B cell (primary cell): ENCODE measurements at places on chromosomes 3 and 15.

- no peaks in the 10 kb centered on the region for H3K27me3 ChIP-seq
- H3K36me3 ChIP-seq = no peaks in the 10 kb centered on the region
- peaks cover 4% of the 10 kb centered on the region for H3K4me1 ChIP-seq
Measured at GRCh38 chr15:38814891-38815290, 250.3 kb upstream of the RASGRP1 start.

GRCh38 chr3:134466331-134466730 is 19.5 kb downstream of the ANAPC13 start:
- H3K27me3 ChIP-seq = no peaks in the 10 kb centered on the region
- no peaks in the 10 kb centered on the region for H3K36me3 ChIP-seq
- no peak overlapping the region for H3K4me3 ChIP-seq
- no peaks in the 10 kb centered on the region for H3K4me1 ChIP-seq
- H3K27ac ChIP-seq = no peak overlapping the region

GRCh38 chr3:129311054-129311902 is 32.6 kb downstream of the HMCES start:
- no peak for DNase-seq
- H3K27ac ChIP-seq = no peak overlapping the region
- H3K4me3 ChIP-seq = no peak overlapping the region
- no peaks in the 10 kb centered on the region for H3K36me3 ChIP-seq
- peaks cover 11% of the 10 kb centered on the region for H3K4me1 ChIP-seq

- no peak overlapping the region for H3K27ac ChIP-seq
- no peaks in the 10 kb centered on the region for H3K27me3 ChIP-seq
- no peak overlapping the region for H3K4me3 ChIP-seq
- DNase-seq = no peak
- no peaks in the 10 kb centered on the region for H3K4me1 ChIP-seq
Measured at GRCh38 chr15:44340410-44340809, 51.9 kb downstream of the GOLM2 start.

DNA sequence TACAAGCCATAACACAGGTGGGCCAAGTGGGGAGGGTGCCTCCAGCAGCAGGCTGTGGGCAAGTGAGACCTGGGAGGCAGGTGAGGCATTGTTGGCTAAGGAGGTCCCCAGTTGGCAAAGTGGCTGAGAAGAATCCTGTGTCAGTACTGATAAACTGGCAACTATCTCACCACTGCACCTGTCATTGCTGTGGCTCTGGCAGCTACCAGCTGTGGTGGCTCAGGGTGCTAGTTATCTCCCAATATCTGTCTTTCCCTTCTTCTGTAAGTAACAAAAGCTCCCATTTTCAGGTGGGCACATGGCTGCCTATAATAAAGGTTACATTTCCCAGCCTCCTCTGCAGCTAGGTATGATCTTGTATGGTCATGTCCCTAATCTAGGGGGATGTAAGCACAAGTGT is 80.6 kb upstream of the RNF7 start:
- no peak overlapping the region for H3K27ac ChIP-seq
- H3K36me3 ChIP-seq = no peaks in the 10 kb centered on the region
- H3K4me1 ChIP-seq = peaks cover 9% of the 10 kb centered on the region
- no peak for DNase-seq

DNA sequence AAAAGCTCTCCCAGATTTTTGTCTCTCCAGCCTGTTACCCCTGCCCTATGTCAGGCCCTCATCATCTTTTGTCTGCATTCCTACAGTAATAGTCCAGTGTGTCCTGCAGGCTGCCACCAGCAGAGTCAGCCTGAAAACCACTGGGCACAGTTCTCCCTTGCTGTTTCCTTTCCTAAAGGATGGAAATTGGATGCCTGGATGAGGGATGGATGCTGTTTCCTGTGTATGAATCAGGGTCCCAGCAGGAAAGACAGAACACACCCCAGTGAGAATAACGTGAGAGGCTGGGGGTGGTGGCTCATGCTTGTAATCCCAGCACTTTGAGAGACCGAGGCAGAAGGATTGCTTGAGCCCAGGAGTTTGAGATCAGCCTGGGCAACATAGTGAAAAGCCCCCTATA is 3.3 kb upstream of the SNX33 start:
- no peaks in the 10 kb centered on the region for H3K27me3 ChIP-seq
- H3K27ac ChIP-seq = no peak overlapping the region
- DNase-seq = no peak
- H3K36me3 ChIP-seq = no peaks in the 10 kb centered on the region
- H3K4me3 ChIP-seq = no peak overlapping the region
- peaks cover 26% of the 10 kb centered on the region for H3K4me1 ChIP-seq

DNA sequence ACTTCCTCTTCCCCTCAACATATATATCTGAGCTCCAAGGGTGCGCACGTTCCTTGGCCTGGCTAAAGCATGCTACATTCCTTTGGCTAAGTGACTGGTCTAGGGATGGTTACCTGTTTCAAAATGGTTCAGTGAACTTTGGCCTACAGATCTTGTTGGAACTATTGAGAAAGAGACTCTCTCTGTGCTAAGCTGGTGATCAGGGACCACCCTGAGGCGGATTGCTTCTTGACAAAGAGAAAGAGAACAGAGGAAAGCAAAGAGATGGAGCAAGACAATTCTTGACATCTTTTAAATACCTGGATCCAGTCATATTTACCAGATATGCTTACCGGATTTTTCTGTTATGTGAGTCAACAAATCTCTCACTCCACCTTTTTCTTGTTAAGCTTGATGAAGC is 123.1 kb downstream of the CHST2 start:
- H3K27ac ChIP-seq = no peak overlapping the region
- no peaks in the 10 kb centered on the region for H3K36me3 ChIP-seq
- no peaks in the 10 kb centered on the region for H3K4me1 ChIP-seq
- H3K4me3 ChIP-seq = no peak overlapping the region
- no peak for DNase-seq
- no peaks in the 10 kb centered on the region for H3K27me3 ChIP-seq

GRCh38 chr3:137987723-137988122 is 22.2 kb upstream of the CLDN18 start:
- DNase-seq = no peak
- H3K27me3 ChIP-seq = no peaks in the 10 kb centered on the region
- no peak overlapping the region for H3K4me3 ChIP-seq

DNA sequence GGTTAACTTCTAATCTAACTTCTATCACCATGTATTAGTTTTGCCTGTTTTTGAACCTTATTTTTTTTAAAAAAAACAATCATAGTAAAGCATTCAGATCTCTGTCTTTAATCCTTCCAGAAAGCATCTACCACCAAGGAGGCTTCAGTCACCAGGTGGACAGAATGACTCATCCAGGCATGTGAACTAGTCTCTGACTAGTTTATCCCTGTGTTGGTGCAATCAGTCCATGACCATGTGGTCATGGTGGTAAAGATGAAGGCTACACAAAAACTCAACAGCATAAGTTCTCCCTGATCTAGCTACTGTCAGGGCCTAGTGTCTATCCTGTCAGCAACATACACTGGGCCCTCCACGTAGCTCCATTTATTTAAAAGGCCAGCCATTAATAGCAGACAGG is 750.6 kb downstream of the AGBL1 start:
- no peak overlapping the region for H3K27ac ChIP-seq
- DNase-seq = no peak
- no peaks in the 10 kb centered on the region for H3K36me3 ChIP-seq
- H3K4me3 ChIP-seq = no peak overlapping the region

- peaks cover 3% of the 10 kb centered on the region for H3K4me1 ChIP-seq
- no peaks in the 10 kb centered on the region for H3K27me3 ChIP-seq
- no peak overlapping the region for H3K27ac ChIP-seq
- no peaks in the 10 kb centered on the region for H3K36me3 ChIP-seq
- DNase-seq = no peak
Measured at GRCh38 chr3:186209810-186210752, 101.2 kb upstream of the ETV5 start.

DNA sequence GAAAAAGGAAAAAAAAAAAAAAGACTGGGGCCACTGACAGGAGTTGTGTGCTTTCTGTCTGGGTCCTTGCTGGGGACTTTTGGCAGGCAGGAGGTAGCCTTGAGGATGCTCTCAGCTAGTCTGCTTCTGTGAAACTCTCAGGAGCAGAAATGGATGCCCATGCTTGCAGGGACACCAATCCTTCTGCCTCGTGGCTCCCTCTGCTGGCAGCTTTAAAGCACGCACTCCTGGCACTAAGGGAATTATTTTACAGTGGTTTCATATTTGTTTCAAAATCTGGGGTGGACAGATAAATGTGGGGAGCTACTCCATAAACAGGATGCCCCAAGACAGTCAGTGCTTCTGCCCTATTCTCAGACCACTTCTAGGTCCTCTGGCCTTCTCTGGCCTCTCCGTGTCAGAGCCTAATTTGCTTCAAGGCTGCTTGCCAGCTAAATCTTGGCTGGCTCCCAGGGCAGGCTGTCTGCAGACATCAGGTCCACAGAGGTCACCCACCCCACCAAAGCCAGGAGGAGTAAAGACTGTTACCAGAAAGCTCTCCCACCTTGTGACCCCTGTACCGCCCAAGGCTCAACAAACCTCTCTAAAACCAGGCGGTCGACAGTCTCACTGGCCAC is 17.1 kb downstream of the TRAIP start:
- DNase-seq = peak; percentile 89
- no peaks in the 10 kb centered on the region for H3K36me3 ChIP-seq
- H3K27me3 ChIP-seq = no peaks in the 10 kb centered on the region
- no peak overlapping the region for H3K27ac ChIP-seq
- no peaks in the 10 kb centered on the region for H3K4me1 ChIP-seq

- no peak overlapping the region for H3K4me3 ChIP-seq
- peaks cover 4% of the 10 kb centered on the region for H3K4me1 ChIP-seq
- H3K36me3 ChIP-seq = no peaks in the 10 kb centered on the region
- H3K27me3 ChIP-seq = no peaks in the 10 kb centered on the region
Measured at GRCh38 chr3:16174976-16175901, 759 bp downstream of the GALNT15 start.

GRCh38 chr3:179416681-179417080 is 34.6 kb downstream of the GNB4 start:
- no peaks in the 10 kb centered on the region for H3K27me3 ChIP-seq
- no peak for DNase-seq
- H3K4me3 ChIP-seq = no peak overlapping the region

GRCh38 chr3:16406166-16406565 is 107.3 kb downstream of the RFTN1 start:
- H3K4me3 ChIP-seq = no peak overlapping the region
- no peak overlapping the region for H3K27ac ChIP-seq
- no peak for DNase-seq
- no peaks in the 10 kb centered on the region for H3K36me3 ChIP-seq
- peaks cover 4% of the 10 kb centered on the region for H3K4me1 ChIP-seq

DNA sequence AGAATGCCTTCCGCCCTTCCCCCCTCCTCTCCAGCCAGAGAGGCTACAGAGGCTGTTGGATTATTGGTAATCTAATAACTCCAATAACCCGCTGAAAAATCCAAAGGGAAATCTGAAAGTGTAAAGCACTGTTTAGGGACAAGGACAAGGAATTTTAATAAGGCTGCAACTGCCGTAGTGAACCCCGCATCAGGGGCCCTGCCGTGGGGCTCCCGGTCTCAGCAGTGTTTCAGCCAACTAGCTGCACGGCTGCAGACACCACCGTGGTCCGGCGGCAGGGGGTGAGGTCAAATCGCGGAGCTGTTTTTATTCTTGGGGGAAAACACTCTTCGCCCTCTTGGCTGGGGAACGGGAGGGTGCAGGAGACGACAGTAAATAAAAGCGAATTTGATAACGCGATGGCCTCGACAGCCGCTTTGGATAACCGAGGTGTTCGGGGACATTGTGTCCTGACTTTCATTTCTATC is 6.1 kb downstream of the BCL6 start:
- H3K4me1 ChIP-seq = peaks cover 61% of the 10 kb centered on the region
- no peaks in the 10 kb centered on the region for H3K36me3 ChIP-seq
- peak overlapping the region; percentile 81 for H3K4me3 ChIP-seq
- no peak for DNase-seq

DNA sequence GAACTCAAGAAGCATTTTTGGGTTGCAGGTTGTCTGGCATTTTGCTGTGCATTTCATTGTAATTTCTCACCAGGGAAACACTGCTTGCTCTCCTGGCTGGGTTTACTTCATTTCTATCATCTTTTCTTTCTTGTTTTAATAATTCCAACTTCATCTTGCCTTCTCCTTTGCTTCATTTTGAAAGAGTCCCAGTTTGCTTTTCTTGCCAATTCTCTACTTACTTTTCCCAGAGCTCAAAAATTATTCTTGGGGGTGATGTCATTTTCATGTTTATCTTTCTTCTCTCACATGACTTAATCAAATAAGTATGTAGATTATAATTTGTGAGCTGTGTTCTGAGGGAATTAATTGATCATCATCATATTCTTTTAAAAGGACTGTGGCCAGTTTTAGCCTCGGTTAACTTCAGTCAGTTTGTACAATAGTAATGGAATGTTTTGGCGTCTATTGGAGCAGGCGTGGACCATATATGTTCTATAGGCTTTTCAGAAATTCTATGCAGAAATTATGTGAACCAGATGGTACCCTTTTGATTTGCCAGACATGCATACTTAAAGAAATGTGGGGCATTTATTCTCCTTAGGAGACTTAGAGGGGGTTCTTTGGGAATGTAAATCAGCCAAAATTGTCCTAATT is 30.1 kb downstream of the SH3GL3 start:
- DNase-seq = no peak
- no peak overlapping the region for H3K27ac ChIP-seq
- no peaks in the 10 kb centered on the region for H3K4me1 ChIP-seq

DNA sequence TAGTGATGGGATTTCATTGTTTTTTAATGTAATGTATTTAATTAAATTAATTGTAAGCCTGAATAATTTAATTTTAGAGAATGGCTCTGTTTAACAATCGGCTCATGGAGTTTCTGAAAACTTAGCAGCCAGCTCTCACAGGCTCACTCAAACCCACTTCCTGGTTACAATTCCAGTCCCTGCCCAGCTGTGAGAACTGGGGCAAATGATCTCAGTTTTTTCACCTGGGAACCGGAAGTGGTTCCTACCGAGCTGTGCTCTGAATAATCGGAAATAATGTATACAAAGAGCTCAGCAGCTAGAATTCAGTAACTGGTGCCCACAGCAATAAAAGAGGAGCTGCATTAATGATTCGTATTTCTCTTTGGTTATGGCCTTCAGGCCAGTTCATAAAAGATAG is 244.3 kb upstream of the MCTP2 start:
- H3K4me3 ChIP-seq = no peak overlapping the region
- H3K27ac ChIP-seq = no peak overlapping the region
- H3K4me1 ChIP-seq = no peaks in the 10 kb centered on the region
- DNase-seq = no peak

DNA sequence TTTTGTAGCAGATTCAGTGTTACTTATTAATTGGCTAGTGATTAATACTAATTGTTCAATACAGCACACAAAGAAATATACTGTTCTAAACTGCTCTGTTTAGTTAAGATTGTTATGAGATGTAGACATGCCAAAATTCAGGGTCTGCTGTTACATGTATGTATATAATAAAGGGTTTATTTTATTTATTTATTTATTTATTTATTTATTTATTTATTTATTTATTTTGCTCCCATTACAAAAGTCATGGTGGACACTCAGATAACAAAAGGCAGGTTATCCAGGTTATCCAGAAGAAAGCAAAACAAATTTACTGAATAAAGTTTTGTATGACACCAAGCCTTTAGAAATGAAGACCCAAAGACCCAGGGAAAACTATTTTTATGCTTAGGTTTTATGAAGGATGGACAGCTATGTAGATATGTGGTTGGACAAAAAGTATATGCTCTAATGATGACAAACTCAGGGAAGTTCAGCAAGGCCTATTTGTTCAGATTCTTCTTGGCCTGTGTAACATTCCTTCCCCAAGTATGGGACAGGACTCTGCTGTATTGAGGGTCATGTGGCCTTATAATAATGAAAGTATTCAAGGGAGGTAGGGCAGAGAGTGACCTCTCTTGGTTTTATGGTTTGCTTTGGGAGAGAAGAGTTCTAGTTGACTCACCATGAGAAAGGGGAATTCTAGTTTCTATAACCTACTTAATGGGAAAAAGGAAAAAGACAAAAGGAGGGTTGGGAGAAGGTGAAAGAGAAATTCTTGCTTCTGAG is 1056.8 kb downstream of the ROBO2 start:
- H3K4me1 ChIP-seq = no peaks in the 10 kb centered on the region
- DNase-seq = no peak
- H3K27me3 ChIP-seq = no peaks in the 10 kb centered on the region
- no peak overlapping the region for H3K4me3 ChIP-seq
- no peaks in the 10 kb centered on the region for H3K36me3 ChIP-seq
- H3K27ac ChIP-seq = no peak overlapping the region
